Stimulated activated CD8-positive, alpha-beta memory T cell treated with anti-CD3 and anti-CD28 coated beads, Interleukin-7, amount 100 ng/mL, for 24 hours (primary cell): ENCODE measurements at places on chromosomes 7 and 10.

DNA sequence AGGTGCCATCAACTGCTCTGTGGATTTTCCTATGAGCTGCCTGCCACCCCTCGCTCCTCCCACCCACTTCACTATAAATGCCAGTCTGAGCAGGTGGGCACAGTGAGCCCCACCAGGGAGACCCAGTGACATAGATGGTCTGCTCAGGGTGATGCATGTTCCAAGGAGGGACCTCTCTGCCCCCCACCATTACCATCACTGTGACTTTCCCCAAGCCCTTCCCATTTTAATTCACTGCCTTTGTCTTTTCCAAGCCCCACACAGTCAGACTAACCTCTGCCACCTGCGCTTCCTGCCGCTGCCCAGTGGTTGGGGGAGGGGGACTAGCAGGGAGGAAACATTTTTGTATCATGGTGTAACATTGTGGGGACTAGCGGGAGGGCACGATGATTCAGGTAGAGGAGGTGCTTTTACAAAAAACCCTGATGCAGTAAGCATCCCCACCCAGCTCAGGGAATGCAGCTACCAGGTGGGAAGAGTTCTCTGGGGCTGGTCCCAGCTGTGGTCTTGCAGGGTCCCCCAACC lies 24.6 kb downstream of the PRSS2 start:
- no peak for DNase-seq

GRCh38 chr10:79409038-79409725 lies 36.2 kb downstream of the ZCCHC24 start:
- DNase-seq, result no peak

GRCh38 chr10:104080762-104081161 lies 4.9 kb downstream of the COL17A1 start:
- no peak for DNase-seq

- no peak for DNase-seq
Observed at GRCh38 chr7:148735141-148735540, 36.4 kb downstream of the CUL1 start.

DNA sequence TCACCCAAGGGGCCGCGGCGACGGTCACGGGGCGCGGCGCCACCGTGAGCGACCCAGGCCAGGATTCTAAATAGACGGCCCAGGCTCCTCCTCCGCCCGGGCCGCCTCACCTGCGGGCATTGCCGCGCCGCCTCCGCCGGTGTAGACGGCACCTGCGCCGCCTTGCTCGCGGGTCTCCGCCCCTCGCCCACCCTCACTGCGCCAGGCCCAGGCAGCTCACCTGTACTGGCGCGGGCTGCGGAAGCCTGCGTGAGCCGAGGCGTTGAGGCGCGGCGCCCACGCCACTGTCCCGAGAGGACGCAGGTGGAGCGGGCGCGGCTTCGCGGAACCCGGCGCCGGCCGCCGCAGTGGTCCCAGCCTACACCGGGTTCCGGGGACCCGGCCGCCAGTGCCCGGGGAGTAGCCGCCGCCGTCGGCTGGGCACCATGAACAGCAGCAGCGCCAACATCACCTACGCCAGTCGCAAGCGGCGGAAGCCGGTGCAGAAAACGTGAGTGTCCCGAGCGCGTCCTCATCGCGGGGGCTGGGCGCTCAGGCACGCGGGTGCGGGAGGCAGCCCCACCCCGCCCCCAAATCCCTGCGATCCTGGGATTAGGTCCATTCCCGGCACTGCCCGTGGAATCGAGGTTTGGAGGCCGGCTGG lies 509 bp downstream of the AHR start:
- no peak for DNase-seq
